Hematopoietic multipotent progenitor cell (in vitro differentiated cells): ENCODE measurements at places on chromosomes 1 and 21.

DNA sequence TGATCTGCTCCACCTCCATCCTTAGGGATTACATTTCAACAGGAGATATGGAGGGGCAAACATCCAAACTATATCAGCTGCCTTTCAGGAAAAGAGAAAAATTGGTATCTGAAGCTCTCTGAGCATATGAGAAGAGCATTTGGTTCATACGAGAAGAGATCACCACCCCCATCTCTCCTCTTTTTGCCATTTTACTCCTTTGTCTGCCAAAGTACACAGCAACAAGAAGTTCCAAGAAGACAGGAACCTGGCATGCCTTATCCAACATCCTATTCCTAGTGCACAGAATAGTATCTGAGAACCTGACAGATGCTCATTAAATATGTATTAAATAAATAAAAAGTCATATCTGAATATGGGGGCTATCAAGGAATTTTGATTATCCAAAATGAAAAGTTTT is 142.5 kb upstream of the PKN2 start:
- DNase-seq: no peak

GRCh38 chr1:36658838-36659237 is 176.1 kb upstream of the CSF3R start:
- no peak for DNase-seq

- no peak for DNase-seq
These were observed 290.3 kb upstream of the ST6GALNAC5 start for GRCh38 chr1:76576876-76577524.

DNA sequence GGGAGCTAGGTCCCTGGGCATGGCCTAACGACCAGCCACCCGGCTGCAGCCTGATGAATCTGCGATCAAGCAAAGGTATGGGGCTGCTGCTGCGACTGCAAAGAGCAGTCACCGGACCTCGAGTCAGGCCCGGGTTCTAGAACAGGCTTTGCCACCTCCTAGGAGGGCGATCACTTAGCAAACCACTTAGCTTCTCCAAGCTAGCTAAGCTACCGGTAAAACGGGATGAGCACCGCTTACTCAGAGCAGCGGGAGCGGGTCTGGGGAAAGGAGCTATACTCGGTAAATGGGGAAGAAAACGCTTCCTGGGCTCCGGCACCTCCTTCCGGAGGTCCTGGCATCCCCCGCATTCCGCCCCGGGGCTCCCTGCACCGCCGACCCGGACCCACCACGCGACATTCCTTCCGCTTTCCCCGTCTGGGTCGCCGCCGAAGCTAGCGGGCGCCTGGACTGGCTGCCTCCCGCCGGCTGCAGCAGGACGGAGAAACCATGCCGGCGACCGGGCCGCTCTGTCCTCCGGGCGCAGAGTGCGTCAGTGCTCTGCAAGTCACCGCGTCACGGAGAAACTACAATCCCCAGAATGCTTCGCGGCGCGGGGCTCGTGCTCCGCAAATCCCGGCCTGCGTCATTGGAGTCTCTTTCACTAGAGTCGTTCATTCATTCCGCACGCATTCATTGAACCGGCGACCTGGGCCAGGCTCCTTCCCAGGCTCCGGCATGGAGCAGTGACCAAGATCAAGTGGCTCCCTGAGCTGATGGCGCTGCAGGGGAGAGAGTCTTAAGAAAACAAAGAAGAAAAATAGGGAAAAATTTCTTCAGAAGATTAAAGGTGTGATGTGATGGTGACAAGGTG is at the start of gene LSM10:
TSS of gene LSM10 (minus strand) at position 531 of the 853 bp plus-strand sequence. CDS start 3,779 bp downstream, outside the sequence.
- DNase-seq: peak; percentile 91

DNA sequence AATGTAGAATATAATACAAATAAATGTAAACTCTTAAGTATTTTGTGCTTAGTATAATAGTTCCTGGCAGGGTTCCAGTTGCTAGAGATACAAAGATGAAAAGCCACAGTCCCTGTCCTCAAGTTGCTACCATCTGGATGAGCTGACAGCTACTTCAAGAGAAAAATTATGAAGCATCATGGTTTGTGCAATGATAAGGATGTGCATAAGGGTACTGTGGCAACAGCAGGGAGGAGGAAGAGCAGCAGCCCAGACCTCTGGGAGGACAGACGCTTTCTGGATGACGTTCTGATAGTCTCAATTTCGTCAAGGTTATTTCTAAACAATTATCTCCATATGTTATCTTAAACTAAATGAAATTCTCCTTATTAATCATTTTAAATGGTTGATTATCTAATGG is 198.9 kb downstream of the NTNG1 start:
- DNase-seq: no peak

GRCh38 chr1:19445417-19446342 is 39.7 kb downstream of the CAPZB start:
- DNase-seq: no peak

DNA sequence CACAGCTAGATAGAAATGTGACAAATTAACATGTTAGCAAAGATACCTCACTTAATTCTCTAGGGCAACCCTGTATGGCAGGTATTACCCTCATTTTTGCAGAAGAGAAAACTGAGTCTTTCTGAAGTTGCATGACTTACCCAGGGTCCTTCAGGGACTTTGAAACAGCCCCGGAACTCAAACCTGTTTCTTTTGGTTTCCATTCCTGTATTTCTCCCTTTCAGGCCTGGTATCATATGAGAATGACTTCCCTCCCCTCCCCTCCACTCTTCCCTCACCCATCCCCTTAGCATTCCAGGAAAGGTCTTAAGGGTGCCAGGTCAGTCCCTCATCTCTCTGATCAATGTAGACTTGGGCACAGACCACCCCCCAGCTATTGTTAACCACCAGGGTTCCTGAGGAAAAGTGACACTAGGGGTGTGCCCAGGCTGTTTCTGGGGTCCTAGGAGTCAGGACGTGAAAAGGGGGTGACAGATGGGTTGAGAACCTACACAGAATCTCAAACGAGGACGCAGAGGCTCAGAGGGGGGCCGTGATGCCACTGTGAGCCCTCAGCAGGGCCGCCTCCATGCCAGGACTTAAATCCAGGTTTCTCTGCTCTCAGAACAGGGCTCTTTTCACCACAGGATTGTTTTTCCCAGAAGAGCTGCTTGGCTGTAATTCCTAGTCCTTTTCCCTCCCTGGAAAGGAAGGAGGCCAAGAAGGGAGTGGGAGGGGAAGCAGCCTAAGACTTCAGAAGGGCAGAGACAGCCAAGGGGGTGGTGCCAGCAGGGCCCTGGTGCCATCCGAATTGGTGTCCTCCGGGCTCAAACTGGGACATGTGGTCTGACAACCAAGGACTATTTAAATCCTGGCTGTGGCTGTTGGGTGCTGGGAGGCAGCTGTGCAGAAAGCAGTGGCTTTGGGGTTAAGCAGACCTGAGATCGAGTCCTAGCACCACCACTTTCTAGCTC is 2.1 kb upstream of the WASF2 start:
- no peak for DNase-seq

- no peak for DNase-seq
These were observed 46.5 kb downstream of the OLFML3 start for GRCh38 chr1:114025609-114026401.

- DNase-seq: no peak
These were observed 2.9 kb upstream of the PLCH2 start for GRCh38 chr1:2473198-2473597.

- DNase-seq: no peak
These were observed 3.6 kb downstream of the TPRG1L start for GRCh38 chr1:3628445-3628844.

DNA sequence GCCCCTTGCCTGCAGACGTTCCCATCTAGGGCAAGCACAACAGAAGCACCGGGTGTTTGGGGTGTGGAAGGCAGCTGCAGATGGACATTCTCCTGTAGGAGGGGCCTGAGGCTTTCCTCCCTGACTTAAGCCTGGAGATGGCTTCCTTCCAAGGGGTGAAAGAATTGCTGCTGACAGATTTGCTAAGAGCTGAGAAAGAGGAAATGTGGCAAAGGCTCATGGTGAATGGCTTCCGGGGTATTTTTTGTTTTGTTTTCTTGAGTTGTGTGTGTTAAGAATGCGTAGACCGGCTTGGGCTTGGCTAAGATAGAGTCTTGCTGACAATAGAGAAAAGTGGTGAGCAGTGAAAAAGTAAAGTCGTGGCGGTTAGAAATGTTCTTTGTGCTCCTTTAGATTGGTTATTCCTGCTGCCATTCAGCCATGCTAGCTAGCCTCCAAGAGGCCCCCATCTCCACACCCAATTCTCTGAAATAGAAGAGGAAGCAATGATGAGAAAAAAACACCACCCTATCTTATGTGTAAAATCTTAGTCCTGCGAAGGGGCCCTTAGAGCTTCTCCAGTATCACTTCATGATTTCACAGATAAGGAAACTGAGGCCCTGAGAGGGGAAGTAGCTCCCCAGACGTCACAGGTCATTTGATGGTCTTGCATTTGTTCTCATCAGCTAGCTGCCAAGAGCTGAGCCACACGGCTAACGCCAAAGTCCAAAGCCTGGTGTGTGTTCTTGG is 36.9 kb downstream of the EIF2D start:
- peak; percentile 93 for DNase-seq

- no peak for DNase-seq
These were observed 250.6 kb upstream of the ZP4 start for GRCh38 chr1:238141353-238141752.

DNA sequence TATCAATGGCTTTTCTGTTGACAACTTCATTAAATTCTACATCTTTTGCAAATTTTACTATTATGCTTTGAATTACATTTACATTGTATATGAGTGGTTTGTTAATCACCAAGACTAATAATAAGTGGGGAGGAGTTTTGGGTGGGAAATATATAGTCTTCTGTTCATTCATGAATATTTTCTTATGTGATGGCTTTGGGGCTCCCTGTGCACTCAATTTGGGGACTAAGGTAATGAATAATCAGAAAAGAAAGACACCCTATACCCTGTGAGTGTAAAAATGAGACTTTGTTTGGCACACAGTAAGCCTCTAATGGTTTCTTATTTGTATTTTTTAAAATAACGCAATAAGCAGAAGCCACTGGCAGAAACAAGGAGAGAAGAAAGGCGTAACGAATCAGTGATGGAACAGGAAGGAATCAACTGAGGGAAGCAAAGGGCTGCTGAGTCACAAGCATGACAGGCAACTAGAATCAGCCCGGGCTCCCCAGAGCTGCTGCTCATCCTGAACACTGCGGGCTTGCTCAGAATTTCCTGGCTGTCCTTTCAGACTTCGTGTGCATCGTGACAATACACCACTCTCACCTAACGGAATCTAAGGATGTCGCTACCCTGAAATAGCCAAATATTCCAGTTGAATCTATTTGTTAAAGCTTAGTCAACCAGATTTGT is 20.8 kb upstream of the RGS2 start:
- DNase-seq: no peak

- DNase-seq: no peak
These were observed 14.1 kb downstream of the MYOCOS start for GRCh38 chr1:171636141-171636540.

DNA sequence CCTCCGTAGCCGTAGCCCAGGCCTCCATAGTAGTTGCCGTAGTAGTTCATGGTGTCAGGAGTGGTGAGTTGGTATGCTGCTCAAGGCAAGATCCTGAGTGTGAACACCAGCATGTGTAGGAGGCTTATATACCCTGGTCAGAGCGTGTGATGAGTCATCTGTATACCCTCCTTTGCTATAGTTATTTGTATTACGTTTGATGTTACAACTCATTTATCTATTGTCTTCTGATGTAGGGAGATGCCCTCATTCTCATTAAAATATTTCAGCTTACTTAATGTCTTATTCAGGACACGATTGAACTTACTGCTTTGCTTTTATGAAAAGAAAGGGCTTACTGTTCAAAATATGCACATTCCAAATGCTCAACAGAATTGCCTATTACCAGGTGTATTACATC is at the start of gene KRTAP19-5:
TSS of gene KRTAP19-5 (minus strand) at position 101 of the 400 bp plus-strand sequence. CDS start at position 50, 51 bp downstream.
- DNase-seq: no peak

DNA sequence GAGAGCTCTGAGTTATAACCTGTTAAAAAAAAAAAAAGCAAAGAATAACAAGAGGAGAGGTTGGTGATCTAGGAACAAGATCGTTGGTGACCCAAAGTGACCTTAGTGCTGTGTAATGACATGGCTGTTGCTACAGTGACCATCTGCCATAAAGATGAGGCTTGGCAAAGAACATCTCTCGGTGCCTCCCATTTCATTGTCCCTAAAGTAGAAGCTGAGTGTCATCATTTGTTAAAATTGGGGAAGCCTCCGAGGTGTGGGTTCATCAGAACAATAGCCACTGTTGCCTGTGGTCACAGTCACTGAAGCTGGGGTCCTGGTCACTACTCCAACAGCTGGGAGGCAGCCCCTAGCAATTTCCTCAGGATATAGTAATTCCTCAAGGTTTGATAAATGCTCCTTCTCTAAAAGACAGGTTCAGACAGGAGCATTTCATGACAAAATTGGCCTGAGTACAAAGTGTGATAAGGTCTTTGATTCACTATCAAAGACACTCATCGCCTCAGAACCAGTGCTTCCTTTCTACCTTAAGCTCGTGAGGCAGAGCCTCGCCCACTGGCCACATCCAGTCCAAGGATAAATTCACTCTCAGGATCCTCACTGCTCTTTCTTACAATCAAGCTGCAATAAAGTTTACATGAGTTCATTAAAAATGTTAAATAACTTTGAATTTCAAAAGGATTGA is 81.9 kb upstream of the RGS2 start:
- DNase-seq: no peak

GRCh38 chr1:229204921-229205777 is 65.8 kb upstream of the RAB4A start:
- DNase-seq: no peak

- DNase-seq: no peak
These were observed 356.2 kb downstream of the KCTD3 start for GRCh38 chr1:215923129-215923824.

DNA sequence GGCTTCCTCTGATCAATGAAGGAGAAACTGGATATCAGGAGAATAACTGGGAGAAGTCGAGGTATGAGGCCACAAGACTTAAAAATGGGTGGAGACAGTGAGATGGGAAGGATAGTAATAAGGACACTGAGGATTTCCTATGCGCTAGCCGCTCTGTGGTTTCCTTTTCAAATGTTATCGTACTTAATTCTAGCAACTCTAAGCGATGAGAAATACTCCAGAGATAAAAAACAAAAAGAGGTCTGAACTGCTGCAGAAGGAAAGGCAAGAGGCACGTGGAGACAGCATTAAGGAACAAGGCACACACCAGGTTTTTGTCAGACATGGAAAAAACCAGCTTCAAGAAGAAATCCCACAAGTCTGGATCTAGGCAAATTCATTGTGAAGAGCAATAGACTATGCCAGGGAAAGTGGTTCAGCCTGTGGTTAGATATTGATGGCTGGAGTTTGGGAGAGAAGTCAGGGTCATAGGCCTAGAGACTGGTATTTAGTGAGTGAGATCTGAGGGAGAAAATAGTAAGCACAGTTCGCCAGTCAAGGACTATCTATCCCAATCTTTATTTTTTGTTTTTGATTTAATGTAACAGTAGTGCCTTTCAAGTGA is 5.3 kb downstream of the CLCA2 start:
- DNase-seq: no peak

- DNase-seq: peak; percentile 67
These were observed 3.8 kb upstream of the INKA2 start for GRCh38 chr1:111742938-111743549.

DNA sequence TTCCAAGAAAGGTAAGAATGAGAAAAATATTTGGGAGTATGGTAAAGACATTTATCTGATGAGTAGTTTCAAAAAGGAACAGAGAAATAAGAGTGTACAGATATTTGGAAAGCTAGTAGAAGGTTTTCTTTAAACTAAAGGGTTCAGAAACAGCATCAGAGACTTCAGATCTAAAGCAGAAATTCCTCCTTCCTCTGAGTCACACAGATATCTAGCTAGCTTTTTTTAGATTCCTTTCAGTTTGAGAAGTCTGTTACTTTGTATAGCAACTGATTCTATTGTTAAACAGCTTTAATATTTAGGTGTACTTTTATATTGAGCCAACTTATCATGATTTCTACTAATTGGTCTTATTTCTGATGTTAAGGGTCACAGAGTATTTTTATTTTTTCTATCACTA is 4.7 kb downstream of the AMY2B start:
- no peak for DNase-seq
